Foreskin fibroblast (primary cell): ENCODE measurements at places on chromosomes 2 and 18.

GRCh38 chr2:237600205-237600846 lies 9.8 kb upstream of the RAB17 start:
- DNase-seq, result peak; percentile 79

GRCh38 chr2:1611886-1612285 lies 132.4 kb downstream of the PXDN start:
- DNase-seq, result no peak

- DNase-seq, result no peak
These were observed 139.4 kb downstream of the SMAD7 start for GRCh38 chr18:48811401-48811800.

DNA sequence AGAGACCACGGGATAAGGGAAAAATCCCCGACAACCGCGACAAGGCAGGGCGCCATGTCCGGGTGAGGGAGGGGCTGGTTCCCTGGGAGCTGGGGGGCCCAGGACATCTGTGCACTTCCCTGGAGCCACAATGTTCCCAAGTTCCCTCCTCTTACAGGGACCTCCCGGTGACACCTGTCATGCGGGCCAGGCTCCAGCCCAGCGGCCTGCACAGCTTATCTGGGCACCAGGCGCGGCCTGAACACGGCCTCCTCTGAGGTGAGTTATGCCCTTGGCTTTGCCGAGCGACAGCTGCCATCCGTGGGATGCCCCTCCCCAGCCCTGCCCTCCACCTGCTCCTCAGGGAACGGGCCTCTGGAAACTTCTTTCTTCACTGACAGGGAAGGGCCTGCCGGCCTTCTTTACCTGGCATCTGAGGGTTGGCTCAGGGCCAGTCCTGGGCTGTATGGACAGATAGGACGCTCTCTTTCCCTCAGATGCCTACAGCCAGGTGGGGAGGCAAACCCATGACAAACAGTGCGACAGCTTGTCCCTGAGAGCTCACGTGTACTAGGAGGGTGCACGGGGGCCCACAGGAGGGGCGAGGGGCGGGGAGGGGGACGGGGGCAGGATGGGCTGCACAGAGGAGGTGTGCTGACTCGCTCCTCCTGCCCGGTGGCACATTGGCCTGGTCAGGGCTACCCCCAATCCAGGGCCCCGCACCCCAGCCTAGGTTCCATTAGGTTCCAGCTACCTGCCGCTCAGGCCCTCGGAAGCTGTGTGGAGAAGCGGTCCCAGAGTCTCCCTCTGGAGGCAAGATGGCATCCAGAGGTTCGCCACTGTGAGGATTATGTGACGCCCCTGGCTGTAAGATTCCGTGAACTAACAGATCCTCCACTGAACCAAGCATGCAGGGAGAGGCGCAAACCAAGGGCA lies 34.9 kb upstream of the HPCAL1 start:
- no peak for DNase-seq

DNA sequence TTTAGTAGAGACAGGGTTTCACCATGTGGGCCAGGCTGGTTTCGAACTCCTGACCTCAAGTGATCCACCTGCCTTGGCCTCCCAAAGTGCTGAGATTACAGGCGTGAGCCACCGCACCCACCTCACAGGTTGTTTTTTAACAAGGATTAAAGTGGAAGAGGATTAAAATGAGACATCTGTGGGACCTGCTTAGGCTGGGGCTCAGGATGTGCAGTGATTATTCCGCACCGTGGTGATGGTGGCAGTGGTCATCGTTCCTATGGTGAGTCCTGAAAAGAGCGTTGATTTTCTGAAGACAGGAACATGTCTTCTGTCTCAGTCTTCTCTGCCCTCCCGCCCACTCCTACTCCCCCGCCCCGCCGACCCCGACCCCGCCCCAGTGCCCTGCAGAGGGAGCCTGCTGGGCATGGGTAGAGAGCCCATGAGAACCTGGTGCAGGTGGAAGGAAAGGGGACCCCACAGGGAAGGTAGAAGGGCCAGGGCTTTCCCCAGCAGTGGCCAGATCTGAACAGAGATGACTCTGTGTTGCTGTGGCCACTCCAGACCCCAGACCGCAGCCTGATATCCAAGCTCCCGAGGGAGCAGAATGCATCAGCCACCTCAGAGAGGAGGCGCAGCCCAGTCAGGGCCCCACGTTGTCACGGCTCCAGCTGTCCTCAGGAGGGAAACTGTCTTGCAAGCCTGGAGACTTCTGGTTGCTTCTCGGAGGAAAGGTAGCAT lies 34.5 kb upstream of the FOSL2 start:
- no peak for DNase-seq
